ENCODE measurements at places on chromosomes 5 and 9. TPM values are rescaled to one million over a fixed set of nuclear protein-coding genes. Genes with fewer than 3 reads are reported as not detected.
A peak's percentile ranks its signal among the peaks of the same experiment; 100 is the strongest.

DNA sequence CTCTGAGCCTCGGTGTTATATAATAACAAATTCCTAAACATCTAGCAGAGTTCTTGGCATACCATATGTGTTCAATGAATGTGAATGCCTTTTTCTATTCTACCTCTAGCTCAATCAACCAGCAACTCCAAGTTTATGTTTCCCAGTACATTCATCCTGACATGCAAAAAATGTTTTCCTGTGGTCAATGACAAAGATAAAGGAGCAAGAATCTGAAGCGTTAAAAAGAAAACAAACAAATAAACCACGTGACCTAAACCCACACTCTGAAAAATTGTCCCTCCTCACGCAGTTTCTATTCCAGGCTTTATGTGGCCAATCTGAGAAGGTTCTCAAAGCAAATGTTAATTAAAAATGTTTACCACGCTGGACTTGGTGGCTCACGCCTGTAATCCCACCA, 18.0 kb downstream of the KLF4 start:
- no peak for DNase-seq

DNA sequence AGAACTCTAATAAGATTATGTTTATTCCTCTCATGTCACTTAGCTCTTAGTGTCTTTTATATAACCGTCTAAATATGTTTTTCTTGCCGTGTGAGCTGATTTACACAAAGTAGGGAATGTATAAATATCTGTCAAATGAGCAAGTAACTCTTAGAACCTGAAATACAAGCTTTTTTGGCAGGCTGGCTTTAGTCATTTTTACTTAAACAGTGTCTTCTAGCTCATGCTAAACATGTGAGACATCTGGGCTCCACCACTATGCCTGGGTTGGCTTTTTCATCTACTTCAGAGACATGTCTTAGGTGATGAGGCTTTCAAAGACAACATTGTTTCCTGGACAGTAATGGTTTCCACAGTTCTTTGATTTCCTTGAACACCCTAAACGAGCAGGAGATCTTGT, 137.2 kb upstream of the ZNF608 start:
- no peak for DNase-seq

DNA sequence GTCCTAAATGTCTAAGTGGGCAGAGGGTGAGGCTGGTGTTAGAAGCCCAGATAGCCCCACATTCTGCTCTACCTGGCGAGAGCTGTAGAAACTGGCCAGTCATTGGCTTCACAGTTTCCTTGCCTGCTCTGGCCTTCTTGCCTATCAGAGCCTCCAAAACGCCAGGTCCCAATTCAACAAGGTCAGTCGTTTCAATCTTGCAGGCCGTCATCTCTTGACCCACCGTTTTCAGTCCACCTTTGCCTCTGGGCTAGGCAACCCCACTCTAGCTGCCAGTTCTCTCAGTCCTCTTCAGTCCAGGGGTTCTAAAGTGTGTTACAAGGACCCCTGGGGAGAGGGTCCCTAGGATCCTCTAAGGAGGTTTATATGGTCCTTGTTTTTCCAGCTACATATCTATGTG, 20.0 kb upstream of the TIFAB start:
- DNase-seq, result no peak

- no peak for DNase-seq
Measured at GRCh38 chr5:170585273-170585948, 81.6 kb downstream of the KCNIP1 start.

- no peak for DNase-seq
Measured at GRCh38 chr9:27462434-27462833, 61.7 kb upstream of the IFNK start.

- DNase-seq, result no peak
Measured at GRCh38 chr5:103355579-103355978, 97.0 kb downstream of the MACIR start.

- DNase-seq, result no peak
Measured at GRCh38 chr5:143080982-143081381, 310.8 kb downstream of the ARHGAP26 start.

DNA sequence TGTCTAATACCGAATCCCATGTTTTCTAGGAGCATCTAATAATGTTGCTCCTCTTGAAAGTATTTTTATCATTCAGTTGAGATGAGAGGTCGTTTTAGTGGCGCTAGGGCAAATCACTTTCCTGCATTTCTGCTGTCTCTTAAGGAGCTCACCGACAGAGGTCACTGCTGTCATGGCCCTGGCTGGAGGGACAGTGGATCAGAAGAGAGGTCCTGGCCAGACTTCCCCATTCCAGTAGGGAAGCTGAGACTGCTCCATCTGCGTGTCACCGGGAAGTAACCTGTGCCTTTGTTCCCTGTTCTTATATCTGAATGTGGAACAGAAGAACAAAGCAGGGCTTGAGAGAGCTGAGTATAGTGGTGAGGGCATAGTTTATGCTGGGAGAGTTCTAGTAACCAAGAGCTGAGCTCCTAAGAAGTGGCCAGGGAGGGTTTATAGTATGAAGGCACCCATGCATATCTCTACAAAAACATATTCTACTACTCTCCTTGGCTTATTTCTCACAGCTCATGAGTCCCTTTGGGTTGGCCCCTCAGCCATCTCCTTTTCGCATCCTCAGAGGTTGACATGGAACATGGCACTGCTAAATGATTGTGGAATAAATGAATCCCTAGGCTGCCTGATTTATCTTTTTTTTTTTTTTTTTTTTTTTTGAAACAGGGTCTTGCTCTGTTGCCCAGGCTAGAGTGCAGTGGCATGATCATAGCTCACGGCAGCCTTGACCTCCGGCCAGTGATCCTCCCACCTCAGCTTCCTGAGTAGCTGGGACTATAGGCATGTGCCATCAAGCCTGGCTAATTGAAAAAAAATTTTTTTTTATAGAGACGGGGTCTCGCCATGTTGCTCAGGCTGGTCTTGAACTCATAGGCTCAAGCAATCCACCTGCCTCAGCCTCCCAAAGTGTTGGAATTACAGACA, 27.2 kb downstream of the ATP6V0E1 start:
- DNase-seq, result no peak

- DNase-seq, result no peak
Measured at GRCh38 chr9:126704157-126704891, 90.6 kb downstream of the LMX1B start.

GRCh38 chr5:6772886-6773285, 59.7 kb downstream of the TENT4A start:
- no peak for DNase-seq

DNA sequence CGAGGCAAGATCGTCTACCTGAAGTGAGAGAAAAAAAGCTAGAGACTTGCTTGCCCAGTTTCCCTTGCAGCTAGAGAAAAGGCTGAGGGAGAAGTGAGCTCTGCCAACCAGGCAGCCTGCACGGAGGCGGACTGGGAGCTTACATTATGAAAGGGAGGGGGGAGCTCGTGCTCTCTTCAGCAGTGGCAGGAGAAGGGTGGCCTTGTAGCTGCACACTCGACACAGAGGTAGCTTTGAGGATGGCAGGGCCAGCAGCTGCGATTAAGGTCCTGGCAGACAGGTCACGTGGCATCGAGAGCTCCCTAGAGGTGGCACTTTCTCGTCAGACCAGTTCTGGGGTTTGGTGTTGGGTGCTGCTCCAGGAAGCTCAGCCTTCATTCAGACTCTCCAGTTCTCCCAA, 26.7 kb downstream of the APBA1 start:
- no peak for DNase-seq

DNA sequence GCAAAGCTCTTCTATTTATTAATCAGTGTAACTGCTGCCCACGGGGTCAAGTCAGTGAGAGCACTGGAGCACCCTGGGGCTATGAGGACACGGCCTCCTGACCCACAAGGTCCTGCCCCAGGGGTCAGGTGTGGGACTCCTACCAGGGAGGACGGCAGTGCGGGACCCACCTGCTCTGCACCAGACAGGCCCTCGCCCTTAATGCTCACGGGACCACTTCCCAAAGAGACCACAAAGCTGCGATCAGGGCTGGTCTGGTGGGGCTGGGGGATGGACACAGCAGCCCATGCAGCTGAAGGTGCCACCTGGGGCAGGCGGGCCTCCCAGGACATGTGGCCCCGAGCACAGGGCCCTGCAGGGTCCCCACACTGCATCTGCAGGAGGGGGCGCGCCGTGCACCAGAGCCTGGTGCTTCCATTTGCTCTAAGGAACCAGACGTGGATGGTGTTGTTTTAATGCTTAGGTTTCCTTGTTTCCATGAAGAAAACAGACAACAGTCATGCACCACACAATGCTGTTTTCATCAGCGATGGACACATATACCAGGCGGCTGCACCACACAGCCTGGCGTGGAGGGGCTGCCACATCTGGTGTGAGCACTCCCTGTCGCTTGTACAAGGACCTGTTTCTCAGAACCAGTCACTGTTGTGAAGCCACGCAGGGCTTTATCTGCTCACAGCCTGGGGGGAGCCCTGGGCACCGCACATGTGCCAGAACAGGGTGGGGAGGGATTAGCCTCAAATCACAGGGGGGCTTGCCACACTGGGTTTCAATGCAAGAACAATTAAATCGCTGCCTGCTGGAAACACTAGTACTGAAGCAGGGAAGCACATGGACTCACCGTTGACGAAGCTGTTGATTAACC, 22.6 kb downstream of the CLPTM1L start:
- DNase-seq, result no peak

- no peak for DNase-seq
Measured at GRCh38 chr5:81234801-81235200, 1.7 kb downstream of the CKMT2 start.

GRCh38 chr5:62585751-62586150, 7.1 kb downstream of the LRRC70 start:
- DNase-seq, result no peak

DNA sequence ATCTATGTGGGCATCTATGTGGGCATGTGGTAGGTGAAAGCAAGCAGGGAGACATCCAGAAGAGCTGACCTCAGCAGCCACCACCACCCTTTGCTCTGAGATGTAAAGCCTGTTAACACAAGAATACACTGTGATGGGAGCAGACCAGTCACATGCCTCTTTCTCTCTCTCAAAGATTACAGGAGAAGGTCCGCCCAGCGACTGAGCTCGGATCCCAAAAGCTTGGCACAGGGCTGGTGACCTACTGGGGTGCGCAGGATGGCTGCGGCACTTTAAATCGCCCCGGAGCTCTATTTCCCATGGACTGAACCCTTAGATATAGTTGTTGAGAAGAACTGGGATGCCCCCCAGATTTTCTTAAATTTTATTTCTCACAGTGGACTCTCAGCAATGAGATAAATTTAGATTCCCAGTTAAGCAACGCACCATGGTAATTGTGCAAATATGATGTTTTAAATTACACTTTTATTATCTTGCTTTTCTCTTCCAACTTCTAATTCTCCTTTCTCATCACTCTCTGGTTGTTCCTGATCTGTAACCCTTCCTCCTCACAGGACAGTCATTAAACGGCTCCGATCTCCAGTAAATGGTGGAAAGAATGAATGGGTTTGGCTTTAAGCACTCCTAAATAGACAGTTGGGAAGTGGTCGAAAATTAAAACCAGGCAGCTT, 37.7 kb upstream of the ICE1 start:
- peak; percentile 29 for DNase-seq

GRCh38 chr9:71647094-71647591, 121.2 kb downstream of the CEMIP2 start:
- DNase-seq, result no peak

DNA sequence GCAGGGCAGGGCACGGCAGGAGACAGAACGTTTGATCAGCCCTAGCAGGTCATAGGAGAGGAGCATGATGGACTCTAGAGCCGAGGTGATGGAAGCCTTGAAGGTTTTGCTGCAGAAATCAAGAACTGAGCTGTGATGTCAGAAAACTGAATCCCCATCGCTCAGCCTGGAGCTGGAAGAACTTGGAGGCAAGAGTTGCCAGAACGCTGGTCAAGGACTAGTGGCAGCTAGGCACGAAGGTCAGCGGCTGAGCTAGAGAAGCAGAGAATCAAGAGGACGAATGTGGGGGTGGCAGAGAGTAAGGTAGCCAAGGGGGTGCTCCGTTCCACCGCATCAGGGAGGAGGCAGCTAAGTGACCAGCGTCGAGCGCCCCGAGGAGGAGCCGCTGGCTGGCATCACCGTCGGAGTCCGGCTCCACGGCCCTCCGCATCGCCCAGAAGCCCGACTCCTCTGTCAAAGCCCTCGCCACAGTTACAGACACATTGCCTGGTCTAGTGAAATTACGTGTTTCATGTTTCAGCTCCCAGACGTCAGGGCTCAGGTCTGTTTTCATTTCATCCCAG, 1.2 kb upstream of the GALNT10 start:
- DNase-seq, result no peak

GRCh38 chr5:63141591-63141990, 563.0 kb downstream of the LRRC70 start:
- no peak for DNase-seq

DNA sequence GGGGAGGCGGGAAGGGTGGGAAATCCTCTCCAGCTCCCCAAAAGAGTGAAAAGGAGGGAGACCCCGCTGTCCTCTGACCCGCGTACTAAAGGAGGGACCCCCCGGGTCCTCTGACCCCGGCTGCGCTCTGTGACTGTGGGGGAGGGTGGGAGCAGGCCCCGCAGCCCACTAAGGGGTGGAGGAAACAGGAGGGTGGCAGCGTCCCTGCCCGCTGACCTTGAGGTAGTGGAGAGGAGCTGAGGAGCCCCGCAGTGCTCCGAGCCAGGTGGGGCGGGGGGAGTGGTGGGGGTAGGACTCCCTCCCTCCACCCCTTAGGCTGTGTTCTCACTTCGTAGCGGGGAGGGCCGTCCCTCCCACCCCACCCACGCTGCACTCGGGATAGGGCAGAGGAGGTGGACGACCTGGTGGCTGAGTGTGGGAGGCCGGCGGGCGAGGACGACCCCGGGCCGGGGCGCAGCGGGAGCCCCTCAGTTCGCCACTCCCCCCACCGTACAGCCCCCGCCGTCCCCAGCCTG, 449 bp upstream of the ADCY2 start:
- DNase-seq, result no peak

GRCh38 chr9:130931508-130932254, 7.4 kb downstream of the FIBCD1 start:
- DNase-seq, result no peak

DNA sequence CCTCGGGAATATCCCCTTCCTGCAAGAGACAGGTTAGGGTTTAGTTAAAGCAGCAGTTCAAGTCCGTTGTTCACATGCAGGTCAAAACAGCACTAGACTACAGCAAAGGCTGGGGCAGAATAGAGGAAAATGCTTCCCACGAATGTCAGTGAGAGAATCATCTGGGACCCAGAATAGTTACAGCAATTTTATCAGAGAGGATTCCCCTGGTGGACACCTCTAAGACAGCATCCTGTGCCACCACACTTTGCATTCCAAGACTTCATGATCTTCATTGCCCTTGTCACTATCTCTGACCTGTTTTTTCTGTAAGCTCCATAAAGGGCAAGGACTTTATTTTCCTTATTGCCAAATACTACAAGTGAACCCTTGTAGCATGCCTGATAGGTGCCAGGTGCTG, 12.9 kb downstream of the GRXCR2 start:
- no peak for DNase-seq

Gene PCDHGA5
- polyA plus RNA-seq, result 2.6 TPM

Gene CER1
- not detected for polyA plus RNA-seq

Gene PCDHB12
- 3.4 TPM for polyA plus RNA-seq

Gene SLC36A3
- polyA plus RNA-seq, result not detected

Gene IL3
- not detected for polyA plus RNA-seq

Gene ANKRD20A1
- 0.75 TPM for polyA plus RNA-seq

Gene GDA
- 2.1 TPM for polyA plus RNA-seq

Gene SPINK4
- polyA plus RNA-seq, result 2.6 TPM

Gene GABRB2
- polyA plus RNA-seq, result 0.19 TPM
